Endothelial cell (in vitro differentiated cells): ENCODE measurements at places on chromosomes 7 and 10. TPM values are rescaled to one million over a fixed set of nuclear protein-coding genes. Genes with fewer than 3 reads are reported as not detected.

DNA sequence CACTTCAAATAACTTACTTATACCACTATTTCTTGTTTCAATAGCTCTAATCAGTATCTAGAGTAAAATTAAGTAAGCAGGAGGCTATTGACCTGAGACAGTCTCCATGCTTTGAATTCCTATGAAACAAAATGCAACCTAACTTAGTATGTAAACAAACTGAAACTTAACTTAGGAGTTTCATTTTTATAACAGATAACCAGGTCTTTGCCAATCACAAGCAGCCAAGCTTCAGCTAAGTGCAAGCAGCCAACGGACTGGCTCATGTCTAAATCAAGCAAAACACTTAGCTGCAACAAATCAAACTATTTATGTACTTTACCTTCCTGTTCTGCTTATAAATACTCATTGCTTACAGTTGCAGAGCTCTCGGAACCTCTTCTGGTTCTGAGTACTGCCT, 4.4 kb upstream of the GSTK1 start:
- no peak for DNase-seq

The AVPI1 gene
- total RNA-seq: 0.67 TPM

DNA sequence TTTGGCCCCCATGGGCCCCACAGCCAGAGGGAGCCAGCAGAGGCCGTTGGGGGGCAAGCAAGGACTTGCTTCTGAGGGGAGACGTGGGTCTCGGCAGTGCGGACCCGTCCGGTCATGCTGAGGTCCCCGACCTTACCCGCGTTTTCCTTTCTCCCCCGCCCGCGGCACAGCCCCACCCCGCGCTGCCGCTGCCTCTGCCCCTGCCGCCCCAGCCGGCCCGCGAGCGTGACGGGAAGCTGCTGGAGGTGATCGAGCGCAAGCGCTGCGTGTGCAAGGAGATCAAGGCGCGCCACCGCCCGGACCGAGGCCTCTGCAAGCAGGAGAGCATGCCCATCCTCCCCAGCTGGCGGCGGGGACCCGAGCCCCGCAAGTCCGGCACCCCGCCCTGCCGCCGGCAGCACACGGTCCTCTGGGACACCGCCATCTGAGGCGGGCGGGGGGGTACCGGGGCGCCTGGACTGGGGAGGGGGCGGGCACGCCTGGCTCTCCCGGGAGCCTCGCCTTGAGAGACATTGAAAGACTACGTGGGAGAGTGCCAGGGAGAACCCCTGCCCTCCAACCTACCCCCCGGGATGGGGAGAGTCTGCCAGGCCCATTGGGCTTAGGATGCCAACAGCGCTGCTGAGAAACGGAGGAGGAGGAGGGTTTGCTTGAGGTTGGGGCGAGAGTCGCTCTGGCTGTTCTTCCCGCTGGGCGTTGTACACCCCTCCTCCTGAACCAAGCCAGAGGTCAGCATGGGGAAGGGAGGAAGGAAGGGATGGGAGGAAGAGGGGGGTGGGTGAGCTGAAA, 9.9 kb downstream of the NYAP1 start:
- peak; percentile 51 for DNase-seq

- DNase-seq: no peak
Measured at GRCh38 chr7:45657890-45658715, 83.9 kb downstream of the ADCY1 start.

- DNase-seq: no peak
Measured at GRCh38 chr7:24967696-24968095, 12.3 kb downstream of the OSBPL3 start.

The CRYGN gene
- not detected for total RNA-seq

GRCh38 chr10:90915766-90916075, 5.2 kb downstream of the ANKRD1 start:
- no peak for DNase-seq

The TMEM229A gene
- total RNA-seq: 0.26 TPM

The CYP26C1 gene
- 0.31 TPM for total RNA-seq

GRCh38 chr10:35259769-35260397, 76.4 kb upstream of the CCNY start:
- DNase-seq: no peak

The LIPK gene
- total RNA-seq: not detected

- no peak for DNase-seq
Measured at GRCh38 chr10:125102246-125102645, 58.1 kb downstream of the CTBP2 start.

The SLC39A12 gene
- 0.10 TPM for total RNA-seq

The CYP51A1 gene
- total RNA-seq: 109 TPM

- no peak for DNase-seq
Measured at GRCh38 chr7:138075350-138075749, 909 bp upstream of the AKR1D1 start.

- peak; percentile 56 for DNase-seq
Measured at GRCh38 chr10:65570143-65571010, 1355.5 kb upstream of the LRRTM3 start.

The GIMAP7 gene
- 2.2 TPM for total RNA-seq

DNA sequence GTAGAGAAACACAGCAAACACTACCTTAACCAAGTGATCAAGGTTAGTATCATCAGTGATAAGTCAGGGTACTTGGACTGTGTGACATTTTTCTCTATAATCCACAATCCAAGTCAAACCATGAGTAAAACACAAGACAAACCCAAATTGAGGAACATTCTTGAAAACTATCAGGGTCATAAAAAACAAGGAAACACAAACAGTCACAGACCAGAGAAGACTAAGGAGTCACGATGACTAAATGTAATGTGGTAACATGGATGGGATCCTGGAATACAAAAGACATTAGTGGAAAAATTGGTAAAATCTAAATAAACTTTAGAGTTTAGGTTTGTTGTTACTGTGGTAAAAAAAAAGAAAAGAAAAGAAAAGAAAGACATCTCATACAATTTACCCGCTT, 103.8 kb downstream of the ARMH3 start:
- DNase-seq: no peak

The ASB10 gene
- total RNA-seq: not detected

- no peak for DNase-seq
Measured at GRCh38 chr7:114718861-114719260, 203.0 kb upstream of the MDFIC start.

The DDIT4 gene
- total RNA-seq: 32.4 TPM

- DNase-seq: no peak
Measured at GRCh38 chr7:122535086-122535485, 163.8 kb downstream of the RNF133 start.

DNA sequence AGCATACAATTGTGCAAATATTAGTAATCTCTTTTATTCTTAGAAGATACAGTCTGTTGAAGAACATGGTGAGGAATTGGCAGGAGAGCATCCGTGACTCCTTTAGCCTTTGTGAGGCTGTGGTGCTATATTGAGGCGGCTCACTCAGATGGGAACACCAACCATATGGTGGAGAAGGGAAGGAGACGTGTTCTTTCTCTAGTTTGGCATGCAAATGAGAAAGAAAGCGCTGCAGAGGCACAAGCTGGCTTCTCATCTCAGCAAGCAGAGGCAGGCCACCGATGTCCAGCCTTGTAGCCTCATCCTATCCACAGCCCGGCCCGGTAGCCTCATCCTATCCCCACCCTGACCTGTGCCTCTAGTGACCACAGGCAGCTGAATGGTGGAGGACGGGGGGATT, 288.3 kb downstream of the CAMK1D start:
- DNase-seq: no peak

GRCh38 chr10:14775656-14776055, 959 bp upstream of the FAM107B start:
- DNase-seq: no peak

DNA sequence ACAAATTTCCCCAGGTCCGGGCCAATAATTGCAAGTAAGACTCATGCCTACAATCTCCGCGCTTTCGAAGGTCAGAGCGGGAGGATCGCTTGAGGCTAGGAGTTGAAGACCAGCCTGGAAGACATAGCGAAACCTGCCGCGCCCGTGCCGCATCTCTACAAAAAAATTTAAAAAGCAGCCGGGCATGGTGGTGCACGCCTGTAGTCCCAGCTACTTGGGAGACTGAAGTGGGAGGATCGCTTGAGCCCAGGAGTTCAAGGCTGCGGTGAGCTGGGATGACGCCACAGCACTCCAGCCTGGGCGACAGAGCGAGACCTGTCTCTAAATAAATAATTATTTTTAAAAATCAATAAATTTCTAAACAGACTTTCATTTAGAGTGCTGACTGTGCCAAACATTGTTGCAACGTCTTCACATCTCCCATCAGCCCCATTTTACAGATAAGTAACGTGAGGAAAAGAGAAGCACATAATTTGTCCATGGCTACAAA, 494 bp upstream of the CFAP43 start:
- DNase-seq: no peak

GRCh38 chr7:40604601-40605438, 470.0 kb downstream of the SUGCT start:
- DNase-seq: peak; percentile 65

GRCh38 chr10:132101529-132101928, 35.8 kb downstream of the JAKMIP3 start:
- peak; percentile 4 for DNase-seq

GRCh38 chr7:7681191-7681935, 37.0 kb downstream of the RPA3 start:
- DNase-seq: peak; percentile 21

DNA sequence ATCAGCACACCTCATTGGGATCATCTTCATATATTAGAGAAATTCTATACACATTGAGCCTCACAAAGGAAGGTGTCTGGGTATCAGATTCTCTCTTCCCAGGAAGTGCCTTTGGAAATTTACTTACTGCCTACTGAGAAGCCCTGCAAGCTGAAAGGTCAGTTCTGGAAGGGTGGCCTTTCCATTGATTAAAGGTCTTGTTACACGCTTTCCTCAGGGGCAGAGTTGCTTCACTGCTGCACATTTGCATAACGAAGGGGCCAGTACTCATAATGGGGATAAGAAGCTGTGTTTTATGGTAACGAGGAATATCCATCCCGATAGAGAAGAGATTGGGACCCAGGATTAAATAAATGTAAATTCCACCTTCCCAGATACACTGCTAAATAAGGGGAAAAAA, 19.4 kb upstream of the IL15RA start:
- DNase-seq: no peak

The FBXL13 gene
- total RNA-seq: 3.4 TPM

The KCND2 gene
- total RNA-seq: 0.28 TPM
